Dorsolateral prefrontal cortex (tissue), 122 donors: ENCODE measurements at places on chromosomes 1 and 21.

- DNase-seq: no peak
Measured at GRCh38 chr1:43994794-43995790, 3.7 kb downstream of the CCDC24 start.

DNA sequence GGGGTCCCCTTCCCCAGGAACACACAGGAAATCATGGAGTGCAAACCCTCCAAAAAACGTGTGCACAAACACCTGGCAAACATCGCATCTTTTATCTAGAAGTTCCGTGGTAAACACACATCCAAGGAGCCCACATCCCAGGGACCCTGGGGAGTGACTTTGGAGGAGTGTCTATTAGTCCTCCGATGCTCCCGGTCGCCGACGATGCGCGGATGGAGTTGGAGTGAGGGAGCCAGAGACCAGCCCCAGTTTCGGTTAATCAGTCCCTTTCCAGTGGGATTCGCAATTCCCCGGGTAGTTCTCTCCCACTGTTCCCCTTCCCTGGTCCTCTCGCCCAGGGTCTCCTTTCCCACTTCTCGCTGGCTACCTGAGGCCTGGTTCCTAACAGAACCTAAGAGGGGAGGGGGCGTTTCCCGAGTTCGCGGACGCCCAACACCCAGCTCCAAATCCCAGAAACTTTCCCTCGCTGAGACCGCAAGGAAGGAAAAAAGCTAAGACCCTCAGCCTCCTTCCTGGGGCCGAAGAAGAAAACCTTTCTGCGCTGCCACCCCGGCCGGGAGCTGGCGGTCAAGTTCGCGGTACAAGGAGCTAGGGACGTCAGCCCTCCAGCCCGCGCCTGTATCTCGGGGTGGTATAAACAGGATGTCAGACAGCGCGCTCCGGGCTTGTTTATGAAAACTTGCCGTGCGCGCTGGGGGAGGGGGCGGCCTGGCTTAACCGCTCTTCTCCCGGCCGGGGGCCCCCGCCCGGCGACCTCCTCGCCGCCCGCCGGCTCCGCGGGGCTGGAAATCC is 787 bp downstream of the JAK1 start:
- peak; percentile 54 for DNase-seq

DNA sequence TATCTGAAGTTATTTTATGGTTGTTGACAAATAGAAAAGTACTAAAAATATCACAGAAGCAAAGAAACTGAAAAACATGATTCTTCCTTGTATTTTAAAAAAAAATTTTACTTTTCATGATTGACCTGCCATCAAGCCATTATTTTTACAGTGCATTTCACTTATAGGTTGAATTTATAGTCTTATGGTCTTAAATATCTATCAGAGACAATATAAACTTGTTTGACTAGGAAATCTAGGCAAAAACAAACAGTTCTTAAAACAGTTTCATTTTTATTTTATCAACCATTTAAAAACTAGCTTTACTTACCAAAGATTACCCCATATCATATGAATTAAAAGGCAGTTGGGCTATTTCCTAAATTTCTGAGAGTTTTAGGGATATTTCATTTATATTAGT is 59.2 kb downstream of the SLC16A1 start:
- DNase-seq: no peak

DNA sequence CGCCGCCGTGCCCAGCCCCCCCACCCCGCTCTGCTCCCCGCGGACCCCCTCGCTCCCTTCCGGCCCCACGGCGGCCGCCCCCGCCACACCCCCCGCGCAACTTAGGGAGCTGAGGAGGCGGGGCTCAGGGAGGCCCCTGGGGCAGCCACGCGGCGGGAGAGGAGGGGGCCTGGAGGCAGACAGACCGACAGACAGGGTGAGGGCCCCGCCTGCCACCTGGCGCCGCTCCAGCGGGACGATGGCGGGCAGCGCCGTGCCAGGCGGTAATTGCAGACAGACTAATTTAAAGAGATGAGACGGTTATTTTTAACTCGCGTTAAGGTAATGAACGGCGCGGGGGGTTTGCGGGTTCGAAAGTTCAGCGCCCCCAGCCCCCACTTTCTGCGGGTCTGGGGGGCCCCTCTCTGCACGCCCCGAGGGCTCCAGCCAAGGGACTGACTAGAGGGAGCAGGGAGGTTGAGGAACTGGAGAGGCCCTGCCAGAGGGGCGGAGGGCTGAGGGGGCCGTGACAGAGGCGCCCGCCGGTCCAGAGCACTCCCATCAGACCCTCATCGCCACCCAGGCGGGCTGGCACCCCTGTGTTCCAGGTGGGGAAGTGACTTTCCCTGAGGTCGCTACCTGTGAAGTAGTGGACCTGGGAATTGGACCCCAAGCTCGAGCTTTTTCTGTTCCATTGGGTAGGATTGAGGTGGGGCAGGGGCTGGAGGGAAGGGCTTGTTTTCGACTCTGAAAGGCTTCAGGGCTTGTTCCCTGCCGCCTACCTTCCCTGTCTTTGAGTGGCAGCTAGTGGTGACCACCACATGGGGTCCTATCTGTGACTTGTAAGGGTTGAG is 5.4 kb downstream of the FOXO6 start:
- no peak for DNase-seq

DNA sequence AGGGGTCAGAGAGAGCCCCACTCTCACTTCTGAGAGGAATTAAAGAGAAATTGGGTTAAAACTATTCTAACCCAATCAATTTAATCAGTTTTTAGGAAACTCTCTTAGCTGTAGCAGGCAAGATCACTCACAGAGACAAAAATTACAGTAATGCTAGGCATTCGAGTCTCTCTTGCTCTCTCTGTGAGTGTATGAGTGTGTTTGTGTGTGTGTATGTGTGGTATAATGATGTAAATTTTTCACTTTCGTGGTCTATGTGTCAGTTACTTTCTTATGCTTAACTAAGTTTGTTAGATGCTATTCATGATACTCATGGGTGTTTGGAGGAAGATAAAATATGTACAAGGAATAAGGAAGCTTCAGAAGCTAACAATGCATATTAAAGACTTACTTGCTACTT is 131.3 kb downstream of the FASLG start:
- no peak for DNase-seq

DNA sequence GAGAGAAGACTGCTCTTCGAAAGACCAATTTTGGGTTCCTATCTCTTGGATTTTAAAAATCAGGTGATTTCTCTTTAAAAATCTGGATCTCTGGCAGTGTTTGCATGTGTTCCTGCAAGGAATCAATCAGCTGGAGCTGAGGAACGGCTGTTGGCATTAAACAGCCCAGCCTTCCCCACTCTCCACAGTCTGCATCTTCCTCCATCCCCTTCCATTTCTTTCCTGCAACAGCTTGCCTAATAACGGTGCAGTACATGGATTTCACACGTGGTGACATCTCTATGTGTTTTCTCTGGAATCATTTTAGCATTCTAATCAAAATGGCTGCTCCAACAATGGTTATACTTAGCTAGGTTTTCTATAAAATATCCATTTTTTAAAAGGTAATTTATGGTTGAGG is 20.0 kb downstream of the RIPPLY3 start:
- no peak for DNase-seq

DNA sequence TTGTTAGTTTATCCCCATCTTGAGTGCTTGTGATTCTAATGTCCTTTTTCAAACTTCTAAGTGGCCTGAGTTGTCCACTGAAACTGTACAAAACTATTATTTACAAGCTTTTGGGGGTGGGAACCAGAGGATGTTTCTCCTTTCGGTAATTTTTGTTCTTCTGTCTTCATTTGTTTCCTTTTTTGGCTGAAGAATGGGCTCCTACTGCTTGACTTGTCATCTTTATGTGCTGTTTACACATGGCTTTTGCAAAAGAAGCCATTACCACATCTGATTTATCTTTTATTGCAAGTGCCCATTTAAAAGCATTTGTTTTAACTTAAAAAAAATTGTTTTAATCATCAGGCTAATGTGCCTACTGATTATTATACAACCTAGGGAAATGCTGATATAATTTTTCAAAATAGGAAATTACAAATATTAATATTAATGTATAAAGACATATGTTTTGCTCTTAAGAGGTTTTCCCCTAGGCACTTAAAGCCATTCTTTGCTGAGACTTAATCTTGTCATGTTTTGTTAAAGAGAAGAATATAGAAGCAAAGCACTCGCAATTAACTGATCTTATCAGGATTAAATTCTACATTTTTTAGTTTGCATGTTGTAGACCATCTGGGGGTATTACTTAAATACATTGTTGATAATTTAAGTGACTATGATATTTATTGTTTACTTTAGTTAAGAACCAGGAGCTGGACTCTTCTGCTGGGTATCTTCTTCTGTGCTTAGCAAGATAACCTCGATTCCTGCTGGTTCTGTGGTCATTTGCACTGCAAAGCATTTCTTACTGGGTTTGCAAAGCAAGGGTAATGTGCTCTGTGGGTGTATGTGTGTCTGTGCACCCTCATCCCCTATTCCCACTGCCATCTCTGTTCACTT is 40.1 kb downstream of the TMEM200B start:
- no peak for DNase-seq

DNA sequence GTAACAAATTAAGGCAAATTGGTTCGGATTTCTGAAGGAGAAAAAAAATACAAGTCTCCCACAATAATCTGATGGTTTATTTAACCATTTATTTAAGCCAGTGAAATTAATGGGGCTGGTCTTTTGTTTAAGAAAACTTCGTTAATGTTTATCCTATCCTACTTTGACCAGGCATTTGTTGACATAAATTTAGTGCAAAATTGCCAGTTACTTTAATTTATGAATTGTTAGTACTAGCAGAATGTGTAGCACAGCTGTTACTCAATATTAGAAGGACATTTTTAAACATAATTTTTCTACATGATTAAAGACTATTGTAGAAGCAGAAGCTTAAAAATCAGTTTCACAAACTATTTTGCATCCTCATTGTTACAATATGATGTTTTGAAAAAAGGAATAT is 687.6 kb upstream of the PTBP2 start:
- no peak for DNase-seq

DNA sequence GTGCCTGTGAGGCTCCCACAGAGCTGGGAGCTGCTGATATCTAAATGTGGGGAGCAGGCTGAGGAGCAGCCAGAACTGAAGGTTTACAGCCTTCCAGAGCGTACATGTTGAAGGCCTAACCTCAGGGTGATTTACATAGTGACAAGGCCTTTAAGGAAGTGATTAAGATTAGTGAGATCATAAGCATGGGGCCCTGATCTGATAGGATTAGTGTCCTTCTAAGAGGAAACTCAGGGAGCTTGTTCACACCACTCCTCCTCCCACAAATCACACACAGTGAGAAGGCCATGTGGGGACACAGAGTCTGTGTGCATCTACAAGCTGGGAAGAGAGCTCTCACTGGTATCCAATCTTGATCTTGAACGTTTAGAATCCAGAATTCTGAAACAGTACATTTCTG is 92.3 kb upstream of the NBPF6 start:
- DNase-seq: no peak

- no peak for DNase-seq
Measured at GRCh38 chr1:199173356-199173755, 534.5 kb downstream of the PTPRC start.

DNA sequence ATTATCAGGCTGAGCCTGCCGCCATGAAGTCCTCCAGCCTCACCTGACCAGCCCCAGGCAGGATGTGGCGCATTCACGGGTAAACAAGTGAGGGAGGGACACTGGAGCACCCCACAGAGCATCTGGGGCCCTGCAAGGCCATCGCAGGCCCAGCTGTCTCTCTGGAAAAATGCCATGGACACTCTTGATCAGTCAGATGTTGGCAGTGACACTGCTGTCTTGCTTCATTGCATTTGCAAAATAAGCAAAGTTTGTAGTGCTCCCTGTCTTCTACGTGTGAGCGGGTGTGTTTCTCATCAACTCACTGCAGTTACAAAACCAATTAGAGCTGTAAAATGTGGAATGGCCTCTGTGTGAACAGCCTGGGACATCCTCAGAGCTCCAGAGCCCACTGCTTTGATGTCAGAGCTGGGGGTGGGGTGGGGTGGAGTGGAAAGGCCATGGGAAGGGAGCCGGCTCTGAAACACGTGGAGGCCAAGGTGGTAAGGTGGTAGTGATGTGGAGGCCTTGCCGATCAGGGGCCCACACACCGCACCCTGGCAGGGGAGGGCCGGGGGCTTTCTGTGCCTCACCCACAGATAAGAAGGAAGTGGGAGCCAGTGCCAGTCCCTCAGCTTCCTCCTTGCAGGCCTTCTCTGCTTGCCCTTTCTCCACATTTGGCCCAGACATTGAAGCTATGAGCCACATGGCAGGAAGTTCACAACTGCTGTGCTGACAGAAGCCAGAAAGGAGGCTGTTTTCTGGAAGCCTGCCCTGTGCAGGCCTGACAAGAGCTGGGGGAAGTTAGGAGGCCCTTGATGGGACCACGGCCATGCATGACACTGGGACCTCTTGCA is 254.9 kb downstream of the RHOU start:
- peak; percentile 55 for DNase-seq

GRCh38 chr1:71390518-71390917 is 309.7 kb upstream of the ZRANB2 start:
- no peak for DNase-seq

DNA sequence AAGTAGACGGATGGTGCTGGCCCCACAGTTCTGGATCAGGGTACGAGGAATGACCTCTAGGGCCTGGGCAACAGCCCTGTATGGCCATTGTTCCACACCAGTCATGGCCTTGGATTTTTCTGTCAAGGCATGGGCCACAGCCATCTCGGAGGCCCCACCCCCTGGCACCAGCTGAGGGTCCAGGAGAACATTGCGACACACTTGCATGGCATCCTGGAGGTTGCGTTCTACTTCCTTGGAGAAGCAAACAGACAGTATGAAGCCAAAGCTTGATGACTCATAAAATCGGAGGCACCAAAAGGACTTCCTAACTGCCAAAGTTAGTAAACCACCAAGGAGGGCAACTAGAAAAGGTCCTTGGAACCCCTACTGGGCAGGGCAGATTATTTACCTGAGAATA is 11.9 kb upstream of the VHLL start:
- DNase-seq: no peak

DNA sequence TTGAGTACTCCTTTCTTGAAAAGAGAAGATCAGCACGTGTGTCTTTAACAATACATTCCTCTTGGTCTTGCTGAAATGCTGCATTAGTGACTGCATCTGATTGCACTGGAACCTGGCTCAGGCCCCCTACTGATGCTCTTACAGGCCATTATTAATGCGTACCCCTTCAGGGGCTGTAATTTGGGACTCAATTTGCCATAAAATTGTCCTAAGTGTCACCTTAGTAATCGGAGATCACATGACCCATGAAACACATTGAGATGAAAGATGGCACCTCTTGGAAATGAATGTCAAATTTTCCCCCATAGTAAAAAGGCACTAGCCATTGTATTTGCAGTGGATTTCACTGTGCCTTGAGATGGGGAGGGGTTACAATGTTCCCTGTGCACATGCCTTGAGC is 563.3 kb downstream of the KIF26B start:
- DNase-seq: no peak

DNA sequence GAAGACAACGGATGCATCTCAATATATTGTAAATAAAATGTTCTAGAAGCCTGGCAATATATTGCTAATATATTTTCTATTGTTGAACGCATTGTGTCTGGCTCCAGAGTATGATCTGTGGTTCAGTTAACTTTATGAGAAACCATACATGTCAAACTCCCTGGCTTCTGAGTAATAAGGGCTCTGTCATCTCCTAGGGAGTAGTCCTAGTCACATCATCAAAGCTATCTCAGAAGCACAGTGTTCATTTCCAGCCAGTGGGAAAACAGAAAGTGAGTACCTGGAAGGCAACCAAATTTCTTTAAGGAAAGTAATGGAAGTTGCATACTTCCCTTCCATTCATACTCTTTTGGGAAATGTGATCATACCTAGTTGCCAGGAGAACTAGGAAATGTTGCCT is 27.0 kb upstream of the ST6GALNAC5 start:
- DNase-seq: no peak
